Activated T-helper 9 cell treated with anti-CD3 and anti-CD28 coated beads, Interleukin-2, amount 50 U/mL, for 16 hours (primary cell): ENCODE measurements at places on chromosomes 4 and X.
A peak's percentile ranks its signal among the peaks of the same experiment; 100 is the strongest.

DNA sequence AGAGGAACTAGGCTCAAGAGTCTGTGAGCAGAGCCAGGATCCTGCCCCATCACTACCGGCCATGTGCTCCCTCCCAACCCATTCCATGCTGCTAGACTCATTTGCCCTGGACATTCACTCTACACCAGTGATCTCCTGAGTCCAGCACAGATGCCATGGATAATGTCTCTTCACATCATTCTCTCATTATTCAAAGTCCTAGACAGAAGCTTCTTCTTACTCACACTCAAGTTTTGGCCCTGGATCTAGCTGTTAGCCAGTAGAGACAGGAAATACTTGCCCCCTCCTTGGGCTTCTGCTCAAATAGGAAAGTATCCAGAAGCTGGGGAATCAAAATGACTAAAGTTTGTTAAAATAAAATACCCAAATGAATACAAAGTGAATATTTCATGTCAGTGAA, 266.8 kb upstream of the LDB2 start:
- no peak for DNase-seq

GRCh38 chr4:79922011-79922410, 151.0 kb downstream of the ANTXR2 start:
- DNase-seq: no peak

- DNase-seq: no peak
These were observed 4.1 kb downstream of the KDR start for GRCh38 chr4:55121246-55121645.

- no peak for DNase-seq
These were observed 1.3 kb downstream of the GDI1 start for GRCh38 chrX:154437971-154438893.

GRCh38 chrX:109774706-109775105, 41.6 kb upstream of the ACSL4 start:
- no peak for DNase-seq

GRCh38 chrX:21973321-21974010, 33.0 kb downstream of the SMS start:
- no peak for DNase-seq

GRCh38 chrX:44352758-44353157, 9.3 kb upstream of the EFHC2 start:
- no peak for DNase-seq

GRCh38 chr4:188492886-188493285, 353.6 kb downstream of the TRIML1 start:
- no peak for DNase-seq

- DNase-seq: no peak
These were observed 4.2 kb upstream of the SLC9A6 start for GRCh38 chrX:135981010-135981409.

- DNase-seq: no peak
These were observed 608.6 kb upstream of the AADAT start for GRCh38 chr4:170698334-170698733.

- DNase-seq: no peak
These were observed 31.0 kb downstream of the NSG1 start for GRCh38 chr4:4417886-4418285.

DNA sequence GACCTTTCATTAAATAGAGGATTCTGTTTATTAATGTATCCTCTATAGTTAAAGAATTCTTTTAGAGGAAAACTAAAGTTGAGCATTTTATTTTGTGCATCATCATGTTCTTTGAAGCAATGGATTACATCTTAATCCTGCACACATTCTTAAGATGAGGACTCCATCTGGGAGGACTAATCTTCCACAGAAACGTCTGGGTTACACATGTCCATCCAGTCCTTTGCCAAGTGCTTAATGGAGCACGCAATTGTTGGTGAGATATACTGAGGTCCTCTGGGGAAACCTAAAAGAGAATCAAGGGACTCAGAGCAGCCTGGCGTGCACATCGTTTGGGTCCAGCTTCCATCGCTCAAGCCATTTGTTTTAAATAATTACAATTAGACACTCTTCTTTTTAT, 115.1 kb upstream of the SFRP2 start:
- no peak for DNase-seq

DNA sequence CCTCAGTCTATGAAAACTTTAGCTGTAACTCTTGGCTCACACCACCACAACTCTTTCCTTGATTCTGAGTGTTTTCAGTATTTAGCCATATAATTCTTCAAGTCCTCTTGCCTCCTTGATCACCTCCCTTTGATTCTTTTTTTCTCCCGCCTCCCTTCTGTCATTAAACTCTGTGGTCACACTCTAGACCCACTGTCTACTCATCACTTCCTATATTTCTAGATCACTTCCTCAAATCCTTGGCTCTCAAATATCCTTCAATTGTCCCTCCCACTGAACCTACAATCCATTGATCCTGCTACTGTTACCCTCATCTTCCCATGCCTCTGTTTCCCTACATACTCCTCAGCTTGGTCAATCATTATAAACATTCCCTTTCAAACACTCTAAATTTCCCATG, 12.4 kb upstream of the CXXC4 start:
- no peak for DNase-seq

- no peak for DNase-seq
These were observed 430.5 kb upstream of the POU3F4 start for GRCh38 chrX:83077606-83078005.

DNA sequence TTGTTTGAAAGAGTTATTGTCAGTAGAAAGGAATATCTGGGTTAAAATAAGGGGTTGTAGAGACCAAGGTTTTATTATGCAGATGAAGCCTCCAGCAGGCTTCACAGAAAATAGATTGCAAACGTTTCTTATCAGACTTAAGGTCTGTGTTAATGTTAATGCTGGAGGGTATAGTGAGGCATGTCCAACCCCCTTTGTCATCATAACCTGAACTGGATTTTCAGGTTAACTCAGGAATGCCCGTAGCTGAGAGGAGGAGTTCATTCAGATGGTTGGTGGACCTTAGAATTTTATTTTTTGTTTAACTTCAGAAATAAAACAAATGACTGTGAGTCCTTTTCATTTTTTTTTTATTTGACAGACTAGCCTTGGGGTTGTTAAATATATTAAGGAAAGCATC, 354.1 kb downstream of the GPM6A start:
- no peak for DNase-seq

- no peak for DNase-seq
These were observed 694.8 kb upstream of the INTU start for GRCh38 chr4:126937846-126938422.

DNA sequence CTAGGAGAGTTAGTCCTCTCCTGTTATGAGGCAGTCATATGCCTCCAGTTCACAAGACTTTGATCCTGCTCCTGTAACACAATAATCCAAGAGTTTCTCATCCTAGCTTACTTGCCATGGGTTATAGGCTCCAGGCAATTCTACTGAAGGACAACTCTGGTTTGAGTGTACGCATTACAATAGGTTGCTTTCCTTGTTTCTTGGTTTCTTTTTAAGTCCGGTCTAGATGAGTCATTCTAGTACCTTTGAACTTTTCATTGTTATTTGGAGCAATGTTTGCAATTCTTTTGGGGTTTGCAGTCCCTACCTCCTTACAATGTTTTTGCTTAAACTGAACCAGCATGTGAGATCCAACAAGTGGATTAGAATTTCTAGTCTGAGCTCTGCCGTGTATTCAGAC, 109.1 kb downstream of the ANAPC4 start:
- no peak for DNase-seq

- DNase-seq: no peak
These were observed 43.8 kb downstream of the TNIP2 start for GRCh38 chr4:2712261-2712842.

GRCh38 chr4:147799986-147800555, 68.2 kb downstream of the ARHGAP10 start:
- peak; percentile 43 for DNase-seq

GRCh38 chr4:73919691-73920090, 50.5 kb downstream of the CXCL1 start:
- DNase-seq: no peak

DNA sequence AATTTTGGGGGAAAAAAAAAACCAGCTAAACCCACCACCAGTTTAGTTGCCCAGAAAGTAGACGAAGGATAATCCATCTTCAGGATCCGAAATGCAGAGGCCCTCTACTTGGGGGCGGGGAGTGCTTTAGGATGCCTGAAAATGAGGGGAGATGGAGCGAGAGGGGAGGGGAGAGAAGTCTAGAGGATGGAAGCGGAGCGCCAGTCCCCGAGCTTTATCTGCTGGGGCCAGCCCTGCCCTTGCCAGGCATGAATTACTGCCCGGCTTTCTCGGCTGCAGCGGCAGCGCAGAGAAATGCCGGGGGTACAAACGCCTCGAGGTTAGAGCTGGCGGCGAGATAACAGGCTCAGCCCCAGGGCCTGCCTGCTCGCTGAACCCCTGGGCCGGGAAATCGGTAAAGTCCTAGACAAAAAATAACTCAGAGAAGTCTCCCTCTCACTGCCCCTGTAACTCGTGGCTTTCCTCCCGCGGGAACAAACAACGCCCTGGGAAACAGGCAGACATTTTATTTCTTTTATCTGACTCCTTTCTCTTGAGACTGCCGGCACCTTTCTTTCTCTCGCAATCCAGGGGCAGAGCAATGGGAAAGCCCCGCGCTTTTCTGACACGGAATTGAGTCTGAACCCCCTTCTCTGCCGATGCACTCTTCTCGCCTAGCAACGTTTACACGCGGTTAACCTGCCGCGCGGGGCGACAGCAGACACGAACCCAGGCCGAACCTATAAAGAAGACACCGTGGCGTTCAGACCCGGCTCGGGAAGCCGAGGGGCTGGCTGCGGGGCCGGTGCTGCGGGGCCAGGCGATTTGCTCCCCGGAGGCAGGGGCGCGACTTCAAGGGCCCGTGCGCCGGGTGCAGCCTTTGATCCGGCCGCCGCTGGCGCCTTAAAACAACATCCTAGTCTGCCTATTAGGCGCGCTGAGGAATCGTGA, 3.1 kb upstream of the MSX1 start:
- no peak for DNase-seq

DNA sequence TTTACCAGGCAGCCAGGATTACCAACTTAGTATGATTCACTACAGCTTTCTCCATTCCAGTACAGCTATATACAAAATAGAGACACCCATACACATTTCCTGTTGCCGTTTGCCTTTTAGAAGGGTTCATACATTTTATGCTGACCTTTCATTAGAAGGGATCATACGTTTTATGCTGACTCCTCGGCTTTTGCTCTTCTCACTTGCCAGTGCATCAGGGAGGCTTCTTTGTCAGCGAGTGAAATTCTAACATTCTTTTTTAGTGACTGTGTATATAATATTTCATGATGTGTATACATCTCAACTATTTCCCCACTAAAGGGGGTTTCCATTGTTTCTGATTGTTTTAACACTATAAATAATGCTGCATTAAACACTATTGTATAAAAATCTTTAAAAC, 552.6 kb downstream of the TRIML1 start:
- no peak for DNase-seq

DNA sequence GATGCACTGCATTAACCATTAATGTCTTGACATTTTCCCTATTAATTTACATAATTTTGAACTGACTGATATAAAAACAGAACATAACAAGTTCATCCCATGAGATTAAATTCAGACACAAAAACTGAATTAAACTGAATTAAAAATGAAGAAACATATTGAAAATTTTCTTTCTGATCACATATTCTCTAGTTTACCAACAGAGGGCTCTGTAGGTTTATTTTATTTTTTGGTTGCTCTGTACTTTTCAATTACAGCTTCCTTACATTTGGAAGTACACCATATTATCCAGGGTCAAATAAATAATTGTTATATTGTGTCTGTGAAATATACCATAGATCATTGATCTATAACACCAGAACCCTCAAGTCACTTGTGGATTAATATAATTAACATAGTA, 27.3 kb upstream of the CT83 start:
- no peak for DNase-seq

DNA sequence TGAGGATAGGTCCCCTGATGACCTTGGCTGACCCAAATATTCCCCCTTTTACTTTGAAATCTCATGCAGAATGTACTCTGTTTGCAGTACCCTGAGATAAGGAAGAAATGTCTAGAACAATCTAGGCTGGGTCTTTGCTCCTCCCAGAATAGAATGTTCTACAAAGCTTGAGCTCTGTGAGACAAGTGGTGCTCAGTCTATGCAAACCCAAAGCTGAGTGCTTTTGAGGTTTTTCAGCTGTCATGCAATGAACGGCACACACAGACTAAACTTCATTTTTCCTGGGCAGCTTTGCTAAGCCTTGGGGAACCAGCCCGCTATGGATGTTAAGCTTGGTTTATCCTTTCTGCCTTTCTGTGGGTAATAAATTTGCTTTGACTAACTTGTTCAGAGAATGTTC, 513.6 kb downstream of the FAT4 start:
- DNase-seq: no peak

GRCh38 chr4:153755186-153755585, 4.6 kb downstream of the RNF175 start:
- DNase-seq: no peak

DNA sequence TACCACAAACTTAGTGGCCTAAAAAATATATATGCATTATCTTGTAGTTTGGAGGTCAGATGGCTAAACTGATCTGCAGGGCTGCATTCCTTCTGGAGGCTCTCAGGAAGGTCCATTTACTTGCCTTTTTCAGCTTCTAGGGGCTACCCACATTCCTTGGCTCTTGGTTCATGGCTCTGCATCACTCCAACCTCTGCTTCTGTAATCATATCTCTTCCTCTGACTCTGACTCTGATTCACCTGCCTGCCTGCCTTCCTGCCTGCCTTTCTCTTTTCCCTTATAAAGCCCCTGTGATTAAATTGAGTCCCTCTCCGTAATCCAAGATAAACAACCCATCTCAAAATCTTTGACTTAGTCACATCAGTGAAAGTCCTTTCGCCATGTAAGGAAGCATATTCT, 25.0 kb upstream of the FRMPD4 start:
- DNase-seq: no peak

- no peak for DNase-seq
These were observed 36.7 kb downstream of the PSAPL1 start for GRCh38 chr4:7398104-7398423.

DNA sequence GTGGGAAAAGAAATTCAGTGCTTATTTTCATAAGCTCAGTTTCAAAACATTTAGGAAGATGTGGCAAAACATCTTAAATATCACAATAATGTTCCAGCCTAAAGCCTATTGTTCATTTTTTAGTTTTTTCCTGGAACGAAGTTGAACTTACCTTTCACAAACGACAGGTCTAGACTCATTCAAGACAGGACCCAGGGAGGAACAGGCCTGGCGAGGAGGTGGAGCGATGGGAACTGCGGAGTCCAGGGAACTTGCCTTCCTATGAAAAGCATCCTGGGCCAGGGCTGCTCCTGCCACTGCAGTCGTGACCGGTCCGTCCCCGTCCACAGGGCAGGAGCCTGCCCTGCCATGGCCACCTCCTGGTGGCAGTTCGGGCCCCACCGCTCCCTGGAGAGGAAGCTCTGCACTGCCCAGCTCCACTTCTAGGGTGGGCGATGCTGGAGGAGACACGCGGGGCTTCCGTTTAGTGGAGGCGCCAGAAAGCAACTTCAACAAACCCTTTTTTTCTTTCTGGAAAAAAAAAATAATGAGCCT, 96.7 kb upstream of the CBR4 start:
- no peak for DNase-seq
